ENCODE measurements at places on chromosomes 1 and 21. TPM values are rescaled to one million over a fixed set of nuclear protein-coding genes. Genes with fewer than 3 reads are reported as not detected.

GRCh38 chr1:150164779-150165178, 15.1 kb downstream of the PLEKHO1 start:
- DNase-seq = no peak

Gene FALEC
- total RNA-seq = not detected

Gene GJC2
- total RNA-seq = not detected

- DNase-seq = peak; percentile 52
These were observed 49.0 kb downstream of the SIM2 start for GRCh38 chr21:36747815-36748383.

Gene VTCN1
- not detected for total RNA-seq

Measured in Caki2 (cell line).